ENCODE measurements at places on chromosomes 2 and 18.

DNA sequence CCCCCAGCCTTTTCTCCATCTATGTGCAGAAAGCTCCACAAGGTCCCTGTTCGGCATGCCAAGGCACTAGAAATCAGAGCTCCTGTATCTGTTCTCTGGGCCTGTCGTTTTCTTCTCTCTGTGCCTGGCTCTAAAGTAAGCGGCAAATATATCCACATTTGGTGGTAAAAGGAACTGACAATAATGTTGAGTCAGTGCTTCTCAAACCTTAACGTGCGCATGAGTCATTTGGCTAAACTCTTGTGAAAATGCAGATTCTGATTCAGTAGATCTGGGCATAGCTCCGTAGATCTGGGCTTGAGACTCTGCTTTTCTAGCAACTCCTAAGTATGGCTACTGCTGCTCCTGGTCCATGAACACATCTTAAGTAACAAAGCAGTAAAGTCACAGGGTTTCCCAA, 16.5 kb upstream of the ACSL3 start:
- DNase-seq = no peak

- no peak for DNase-seq
Measured at GRCh38 chr2:98914713-98915580, 21.1 kb downstream of the CRACDL start.

DNA sequence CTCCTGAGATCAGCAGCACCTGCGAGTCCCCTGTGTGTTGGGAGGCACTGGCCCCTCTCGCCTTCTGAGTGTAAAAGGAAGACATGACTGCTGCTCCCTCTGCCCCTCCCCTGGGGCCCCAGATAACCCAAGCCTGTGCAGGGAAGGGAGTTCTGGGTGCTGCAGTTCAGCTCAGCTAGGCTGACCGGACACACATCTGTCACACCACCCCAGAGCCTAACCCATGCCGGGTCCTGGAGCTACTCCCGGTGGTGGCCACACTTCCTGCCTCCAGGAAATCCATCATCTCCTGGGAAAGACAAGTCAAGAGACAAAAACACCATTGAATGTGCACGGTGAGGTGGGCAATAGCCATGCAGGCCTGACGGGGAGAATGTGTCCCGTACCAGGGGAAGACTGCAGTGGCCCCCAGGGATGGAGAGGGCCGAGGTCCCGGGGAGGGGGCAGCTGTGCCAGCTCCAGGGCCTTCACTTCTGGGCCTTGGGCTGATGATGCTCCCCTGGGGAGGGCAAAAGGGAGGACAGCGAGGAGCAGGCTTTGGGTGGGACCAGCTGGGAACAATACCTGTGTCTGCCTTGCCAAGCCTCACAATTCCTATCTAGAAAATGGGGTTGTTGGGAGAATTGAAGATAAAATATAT, 210.6 kb downstream of the TFCP2L1 start:
- no peak for DNase-seq

DNA sequence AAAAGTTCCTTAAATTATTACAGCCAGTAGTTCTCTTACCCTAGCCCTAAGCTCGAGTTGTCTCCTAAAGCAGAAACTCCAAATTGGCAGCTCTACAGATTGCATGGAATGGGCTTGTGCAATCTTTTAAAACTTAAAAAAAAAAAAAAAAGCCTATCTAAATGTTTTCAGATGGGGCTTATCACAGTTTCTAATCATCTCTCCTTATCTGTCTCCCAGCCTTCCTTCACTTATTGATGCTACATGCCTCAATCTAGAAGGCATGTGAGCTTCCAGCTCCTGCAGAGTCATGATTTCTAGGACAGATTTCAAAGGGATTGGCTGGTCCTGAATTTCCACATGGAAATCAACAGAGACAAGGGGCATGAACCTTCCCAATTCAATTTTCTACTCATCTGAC, 33.1 kb upstream of the PELI1 start:
- DNase-seq = no peak

DNA sequence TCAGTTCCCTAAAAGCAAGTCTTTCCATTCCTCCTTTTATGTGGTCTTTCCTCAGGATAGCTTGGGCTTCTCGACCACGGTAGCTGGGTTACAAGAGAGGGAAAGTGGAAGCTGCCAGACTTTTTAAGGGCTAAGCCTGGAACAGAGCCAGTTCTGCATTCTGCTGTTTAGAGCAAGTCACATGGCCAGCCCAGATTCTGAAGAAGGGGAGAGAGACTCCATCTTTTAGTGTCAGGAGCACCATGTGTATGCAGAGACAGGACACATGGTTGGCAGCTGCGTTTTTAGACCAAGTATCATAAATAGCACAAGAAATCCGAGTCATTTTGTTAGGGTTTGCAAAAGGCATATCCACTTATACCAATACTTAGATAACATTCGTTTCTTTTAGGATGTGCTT, 4.7 kb downstream of the HMSD start:
- DNase-seq = no peak

DNA sequence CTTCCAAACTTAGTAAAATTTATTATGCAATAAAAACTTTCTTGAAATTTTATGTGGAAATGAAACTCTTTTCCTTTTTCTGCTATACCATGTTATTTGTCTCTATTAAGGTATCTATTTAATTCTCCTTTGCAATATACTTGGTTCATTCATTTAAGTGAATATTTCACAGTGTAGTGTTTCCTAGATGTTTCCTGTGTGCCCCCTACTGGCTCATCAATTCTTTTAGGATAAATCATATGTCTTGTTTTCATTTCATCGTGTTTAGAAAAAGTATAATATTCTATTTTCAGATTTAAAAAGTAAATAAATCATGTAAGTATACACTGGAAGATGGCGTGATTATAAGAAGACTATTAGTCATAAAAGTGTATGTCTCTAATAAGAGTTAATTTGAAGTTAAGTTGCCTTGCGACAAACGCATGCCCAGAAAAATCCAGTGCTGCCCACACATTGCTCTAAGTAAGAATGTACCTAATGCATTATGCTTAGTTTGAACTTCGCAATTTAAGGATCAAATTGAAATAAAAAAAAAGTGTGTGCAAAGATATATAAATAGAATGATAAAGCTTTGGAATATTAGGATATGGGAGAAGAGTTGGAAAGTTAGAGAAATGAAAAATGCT, 525.4 kb downstream of the KCNJ3 start:
- DNase-seq = no peak

DNA sequence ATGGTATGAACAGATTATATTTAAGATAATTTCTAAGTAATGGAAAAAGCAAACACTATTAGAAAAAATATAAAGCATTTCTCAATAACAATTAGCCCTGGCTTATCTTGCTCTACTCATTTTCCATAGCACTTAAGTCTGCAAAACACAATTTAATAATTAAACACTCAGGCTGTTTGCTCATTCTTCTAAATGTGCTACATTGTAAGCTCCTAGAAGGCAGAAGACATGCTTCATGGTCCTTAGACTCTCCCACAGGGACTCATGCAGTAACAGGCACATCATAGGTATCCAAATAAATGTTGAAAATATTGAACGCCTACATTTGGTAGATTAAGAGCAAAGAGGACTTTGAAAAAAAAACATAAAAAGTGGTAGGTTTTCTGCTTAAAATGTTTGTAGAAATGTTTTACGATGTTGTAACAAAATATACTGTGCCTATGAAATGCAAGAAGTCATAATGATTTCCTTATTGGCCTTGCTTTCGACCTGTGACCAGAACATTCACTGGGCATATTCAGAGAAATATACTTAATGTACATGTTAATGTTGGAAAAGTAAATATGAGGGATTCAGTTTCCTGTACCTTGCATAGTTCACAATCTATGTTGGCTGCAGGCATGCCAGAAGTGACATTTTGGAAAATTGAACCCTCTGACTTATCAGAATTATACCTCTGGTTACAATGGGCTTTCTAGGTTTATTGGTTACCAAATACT, 27.2 kb downstream of the G6PC2 start:
- no peak for DNase-seq

GRCh38 chr2:164260506-164260905, 360.8 kb downstream of the GRB14 start:
- DNase-seq = no peak

DNA sequence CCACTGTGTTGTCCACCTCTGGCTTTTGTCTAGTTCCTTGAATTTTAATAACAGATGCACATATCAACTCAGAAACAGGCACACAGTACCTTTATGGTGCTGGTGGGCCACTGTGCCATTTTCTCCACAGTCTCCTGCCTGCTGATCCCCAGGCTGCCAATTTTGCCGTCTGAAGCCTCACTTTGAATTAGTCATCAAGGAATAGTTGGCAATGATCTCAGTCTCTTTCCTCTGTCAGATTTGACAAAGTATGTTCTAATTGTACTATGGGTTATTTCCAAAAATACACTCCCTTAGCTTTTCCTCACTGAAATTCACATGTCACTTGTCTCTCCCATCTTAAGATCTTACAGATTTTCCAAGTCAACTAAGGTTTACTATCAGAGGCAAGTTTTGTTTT, 140.7 kb downstream of the ZNF516 start:
- DNase-seq = no peak

GRCh38 chr2:101830555-101830954, 133.0 kb downstream of the MAP4K4 start:
- no peak for DNase-seq

DNA sequence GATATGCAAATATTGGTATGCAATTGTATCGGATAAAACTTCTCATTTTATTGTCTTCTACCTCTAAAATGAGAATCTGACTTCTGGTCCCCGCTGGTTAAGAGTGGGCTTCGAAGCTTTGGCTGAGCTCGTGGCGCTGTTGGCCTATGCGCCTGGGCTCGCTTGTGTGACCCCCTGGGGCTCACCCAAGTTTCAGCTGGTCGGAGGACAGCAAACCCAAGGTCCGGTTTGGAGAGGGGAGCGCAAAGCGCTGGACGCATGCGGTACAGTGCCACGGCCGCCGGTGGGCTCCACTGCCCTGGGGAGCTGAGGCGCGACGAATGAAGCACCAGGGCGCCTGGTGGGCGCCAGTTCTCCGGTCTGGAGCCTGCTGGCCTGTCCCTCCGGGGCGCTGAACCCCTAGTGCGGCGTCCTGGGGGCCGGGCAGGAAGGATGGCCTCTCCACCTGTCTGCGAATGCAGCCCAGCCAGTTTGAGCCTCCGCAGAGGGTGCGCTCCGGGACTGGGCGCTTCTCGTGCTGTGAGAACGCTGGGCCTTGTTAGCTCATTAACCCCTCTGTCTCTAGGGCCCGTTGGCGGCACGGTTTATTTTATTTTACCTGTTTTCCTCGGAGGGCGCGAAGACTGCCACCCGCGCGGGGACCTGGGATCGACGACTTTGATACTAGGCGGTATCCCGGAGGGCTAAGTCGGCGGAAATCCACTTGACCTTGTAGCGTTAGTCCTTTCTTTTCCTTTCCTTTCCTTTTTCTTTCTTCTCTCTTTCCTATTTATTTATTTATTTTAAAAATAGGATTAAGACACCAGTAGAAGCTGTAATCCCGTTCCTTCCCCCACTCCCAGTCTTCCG, 10.4 kb downstream of the MEIS1 start:
- peak; percentile 85 for DNase-seq

GRCh38 chr2:27042985-27043634, 8.4 kb upstream of the AGBL5 start:
- no peak for DNase-seq
